ENCODE measurements at places on chromosomes 2 and 18.
A peak's percentile ranks its signal among the peaks of the same experiment; 100 is the strongest.

DNA sequence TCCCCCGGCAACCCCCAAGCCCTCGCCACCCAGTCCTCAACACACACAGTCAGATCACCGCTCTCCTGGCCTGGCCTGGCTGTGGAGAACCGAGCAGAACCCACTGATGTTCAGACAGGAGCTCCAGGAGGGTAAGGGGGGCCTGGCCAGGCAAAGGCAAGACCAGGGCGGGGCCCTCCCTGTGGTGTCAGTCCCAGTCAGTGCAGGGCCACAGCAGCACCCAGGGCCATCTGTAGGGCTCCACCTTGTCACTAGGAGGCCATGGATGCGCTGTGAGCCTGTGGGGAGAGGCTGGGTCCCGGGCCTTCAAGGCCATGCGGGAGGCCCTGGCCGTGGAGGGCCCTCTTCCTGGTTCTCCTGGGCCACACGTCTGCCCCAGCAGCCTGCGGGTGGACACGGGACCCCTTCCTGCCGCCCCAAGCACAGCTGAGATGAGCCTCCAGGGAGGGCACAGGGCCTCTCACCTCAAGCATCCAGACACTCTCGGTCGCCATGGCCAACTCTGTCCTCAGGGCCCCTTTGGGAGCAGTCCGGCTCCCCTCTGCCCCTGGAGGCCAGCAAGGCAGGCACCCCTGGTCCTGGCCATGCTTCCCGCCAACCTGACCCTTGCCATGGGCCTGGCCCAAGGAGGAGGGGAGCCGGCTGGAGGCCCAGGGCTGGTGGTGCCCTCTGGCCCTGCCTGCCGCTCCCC is 2.0 kb downstream of the ANO7 start:
- no peak for DNase-seq

- DNase-seq = no peak
Observed at GRCh38 chr18:77632758-77633157, 383.1 kb downstream of the GALR1 start.

DNA sequence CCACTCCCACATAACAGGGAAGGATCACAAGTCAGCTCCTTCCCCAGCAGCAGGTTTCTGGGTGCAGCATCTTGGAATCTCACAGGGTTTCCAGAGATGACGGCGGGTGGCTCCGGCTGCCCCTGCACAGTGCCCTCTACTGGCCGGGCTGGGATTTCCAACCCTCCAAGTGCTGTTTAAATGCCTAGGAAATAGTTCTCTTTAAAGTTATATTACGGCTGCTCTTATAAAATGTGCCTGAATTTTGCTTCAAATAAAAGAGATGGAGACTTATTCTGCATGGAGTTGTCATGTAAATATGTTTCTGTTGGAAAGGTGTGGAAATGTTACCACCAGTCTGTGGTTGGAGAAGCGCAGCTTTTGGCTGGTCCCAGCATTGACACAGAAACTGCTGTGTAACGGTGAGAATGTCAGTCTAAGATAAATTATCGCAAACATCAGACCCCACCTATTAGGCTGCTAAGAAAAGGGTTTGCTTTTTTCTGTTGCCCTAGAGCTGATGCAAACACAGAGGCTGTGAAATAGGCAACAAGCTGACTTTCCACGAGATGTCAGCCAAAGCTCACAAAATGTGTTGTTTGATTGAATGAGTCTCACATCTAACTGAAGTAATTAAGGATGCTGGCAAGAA is 3.3 kb upstream of the HJURP start:
- DNase-seq = peak; percentile 37

GRCh38 chr18:75293591-75293990 is 83.0 kb downstream of the TSHZ1 start:
- peak; percentile 17 for DNase-seq

DNA sequence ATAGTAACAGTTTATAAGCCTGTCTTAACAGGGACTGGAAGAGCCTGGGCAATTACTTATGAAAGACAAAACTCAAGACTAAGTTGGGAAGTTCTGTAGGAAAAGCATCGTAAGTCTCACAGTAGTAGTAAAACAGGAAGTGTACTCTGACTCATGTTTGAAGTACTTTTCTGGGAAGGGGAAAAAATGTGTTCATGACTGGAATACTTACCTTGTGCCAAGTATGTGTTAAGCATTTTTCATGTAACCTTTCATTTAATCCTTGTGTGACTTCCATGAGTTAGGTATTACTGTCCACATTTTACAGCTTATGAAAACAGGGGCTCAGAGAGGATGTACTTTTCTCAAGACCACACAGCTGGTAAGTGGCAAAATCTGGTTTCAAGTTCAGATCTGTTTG is 13.7 kb upstream of the SKOR2 start:
- DNase-seq = peak; percentile 39

GRCh38 chr18:30811580-30811979 is 231.0 kb downstream of the DSC3 start:
- DNase-seq = no peak

GRCh38 chr2:98445683-98446581 is 1.3 kb downstream of the INPP4A start:
- DNase-seq = no peak
